Anterior cingulate cortex (tissue), 58 donors: ENCODE measurements at places on chromosomes 12 and 14.

GRCh38 chr14:59229653-59230406 lies 41.4 kb downstream of the DAAM1 start:
- DNase-seq: no peak

DNA sequence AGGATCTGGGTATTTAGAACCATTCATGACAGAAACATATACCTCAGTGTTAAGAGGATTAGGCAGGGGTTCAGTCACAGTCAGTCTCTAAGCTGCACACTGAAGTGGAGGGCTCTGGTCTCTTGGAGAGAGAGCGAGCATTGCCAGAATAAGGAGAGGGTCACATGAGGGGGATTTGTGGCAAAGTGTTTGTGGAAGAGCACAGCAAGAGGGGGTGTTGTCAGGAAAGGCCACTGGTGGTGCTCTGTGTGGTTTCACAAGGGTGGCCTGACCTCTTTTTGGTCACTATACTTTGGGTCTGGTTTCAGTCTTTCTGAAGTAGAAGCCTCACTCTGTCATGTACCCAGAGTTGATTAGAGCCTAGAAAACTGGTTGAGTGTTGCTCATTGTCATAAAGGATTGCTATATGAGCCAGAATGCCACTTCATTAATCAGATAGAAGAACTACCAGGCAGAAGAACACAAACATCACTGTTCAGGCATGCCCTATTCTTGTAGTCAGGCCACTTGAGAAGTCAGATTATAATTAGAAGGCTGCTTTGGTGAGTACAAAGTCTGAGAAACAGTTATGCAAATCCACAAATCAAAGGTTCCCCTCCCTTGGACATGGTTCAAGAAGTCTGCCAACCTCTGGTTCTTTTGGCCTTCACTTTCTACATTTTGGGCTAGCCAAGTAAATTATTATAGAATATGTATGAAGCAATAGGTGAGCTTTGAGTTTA lies 8.4 kb downstream of the TMEM19 start:
- DNase-seq: no peak

DNA sequence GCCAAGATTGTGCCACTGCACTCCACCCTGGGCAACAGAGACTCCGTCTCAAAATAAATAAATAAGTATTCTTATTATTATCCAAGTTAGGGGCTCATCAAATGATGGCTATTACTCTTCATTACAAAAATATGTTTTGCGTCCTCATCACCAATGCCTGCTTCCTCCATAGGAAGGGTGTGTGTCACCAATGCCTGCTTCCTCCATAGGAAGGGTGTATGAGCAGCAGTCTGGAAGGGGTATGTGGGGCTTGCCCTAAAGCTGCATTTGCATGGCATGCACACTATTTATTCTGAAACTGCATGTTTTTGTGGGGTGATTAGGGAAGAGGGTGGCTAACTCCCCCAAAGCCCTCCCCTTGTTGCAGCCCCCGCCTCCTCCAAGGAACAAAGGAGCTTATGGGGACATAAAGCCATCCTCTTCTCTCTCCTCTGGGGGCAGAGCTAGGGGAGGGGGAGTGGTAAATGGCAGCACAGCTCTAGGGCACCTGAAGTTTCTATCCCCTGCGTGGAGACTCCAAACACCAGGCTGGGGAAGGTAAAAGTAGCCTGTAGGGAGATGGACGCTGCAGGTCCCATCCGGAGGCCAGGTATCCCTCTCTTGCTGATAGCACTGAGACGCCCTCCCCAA lies 1.3 kb downstream of the CAMKK2 start:
- DNase-seq: no peak

DNA sequence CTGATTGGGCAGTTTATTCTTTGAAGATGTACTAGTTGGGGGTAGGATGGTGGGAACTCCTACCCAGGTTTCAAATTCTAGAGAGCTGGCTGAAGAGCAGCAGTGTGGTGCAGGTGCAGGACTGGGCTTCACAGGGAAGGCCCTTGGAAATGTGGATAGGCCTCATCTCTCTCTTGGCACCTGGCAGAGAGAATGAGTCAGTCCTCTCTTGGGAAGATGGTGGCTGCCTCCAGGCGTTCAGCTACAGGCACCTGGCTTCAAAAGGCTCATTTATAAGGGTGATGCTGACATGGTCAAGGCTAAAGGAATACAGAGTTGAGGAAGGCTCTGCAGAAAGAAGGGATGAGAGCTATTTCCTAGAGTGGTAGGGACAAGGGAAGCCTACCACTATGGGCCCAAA lies 179.7 kb upstream of the VASH1 start:
- no peak for DNase-seq

- no peak for DNase-seq
Observed at GRCh38 chr12:66011731-66012130, 118.8 kb downstream of the LLPH start.

GRCh38 chr14:64191756-64192155 lies 102.4 kb downstream of the ESR2 start:
- DNase-seq: no peak

DNA sequence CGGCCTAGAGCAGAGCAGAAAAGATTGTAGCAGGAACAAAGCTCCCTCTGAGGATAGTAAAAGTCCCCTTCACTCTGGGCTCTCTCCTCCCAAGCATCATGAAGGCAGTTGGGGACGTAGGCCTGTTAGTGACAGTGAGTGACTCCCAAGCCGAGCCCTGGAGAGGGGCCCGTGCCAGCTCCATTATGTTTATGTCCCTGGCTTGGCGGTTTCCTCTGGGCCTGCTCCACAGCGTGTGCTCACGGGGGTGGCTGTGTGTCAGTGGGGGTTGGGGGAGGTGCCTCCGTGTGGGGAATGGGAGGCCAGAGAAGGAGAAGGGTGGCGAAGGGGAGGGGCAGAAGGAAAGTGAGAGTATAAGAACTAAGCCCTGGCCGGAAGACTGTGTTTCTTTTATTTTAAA lies 170.0 kb upstream of the VASH1 start:
- DNase-seq: peak; percentile 35

DNA sequence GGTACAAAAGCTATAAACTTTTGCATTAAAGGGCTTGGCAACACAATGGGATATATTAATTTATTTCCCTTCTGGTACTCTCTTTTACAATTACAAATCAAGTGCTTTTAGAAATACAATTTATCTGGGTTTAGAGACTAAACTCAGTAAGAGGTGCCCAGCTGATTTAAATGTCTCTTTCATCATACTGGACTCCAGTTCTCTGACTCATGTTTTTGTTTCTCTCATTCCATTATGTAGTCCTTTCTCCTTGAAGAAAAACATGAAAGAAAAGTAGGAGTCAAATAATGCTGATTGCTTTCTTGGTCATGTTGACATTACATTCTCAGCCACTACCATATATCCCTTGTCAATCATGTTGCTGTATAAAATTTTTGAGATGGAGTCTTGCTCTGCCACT lies 36.3 kb upstream of the CFL2 start:
- no peak for DNase-seq

DNA sequence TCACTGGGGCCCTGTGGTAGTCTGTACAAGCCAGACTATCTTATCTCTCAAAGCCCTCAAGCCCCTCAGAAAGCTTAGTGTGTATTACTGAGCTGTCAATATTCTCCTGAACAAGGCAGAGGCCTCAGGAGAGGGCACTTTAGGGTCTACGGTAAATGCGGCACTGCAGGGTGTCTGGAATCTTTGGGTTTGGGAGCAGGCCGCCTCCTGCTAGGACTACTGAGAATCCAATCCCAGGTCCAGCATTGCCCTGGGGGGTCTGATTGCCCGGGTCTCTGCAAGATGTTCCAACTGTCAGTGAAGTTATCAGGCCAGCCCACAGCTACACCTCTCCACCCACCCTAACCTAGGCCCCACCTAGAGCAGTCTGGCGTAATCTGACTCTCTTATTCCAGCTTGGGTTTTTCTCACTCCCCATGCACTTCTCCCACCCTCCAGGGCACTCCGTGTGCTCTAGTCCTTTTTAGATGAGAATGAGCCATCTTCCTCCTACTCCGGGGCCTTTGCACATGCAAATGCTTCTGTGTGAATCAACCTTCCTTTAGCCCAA lies 4.3 kb upstream of the ZFP36L1 start:
- DNase-seq: no peak

- no peak for DNase-seq
Observed at GRCh38 chr12:108696111-108696995, 35.0 kb downstream of the CORO1C start.

DNA sequence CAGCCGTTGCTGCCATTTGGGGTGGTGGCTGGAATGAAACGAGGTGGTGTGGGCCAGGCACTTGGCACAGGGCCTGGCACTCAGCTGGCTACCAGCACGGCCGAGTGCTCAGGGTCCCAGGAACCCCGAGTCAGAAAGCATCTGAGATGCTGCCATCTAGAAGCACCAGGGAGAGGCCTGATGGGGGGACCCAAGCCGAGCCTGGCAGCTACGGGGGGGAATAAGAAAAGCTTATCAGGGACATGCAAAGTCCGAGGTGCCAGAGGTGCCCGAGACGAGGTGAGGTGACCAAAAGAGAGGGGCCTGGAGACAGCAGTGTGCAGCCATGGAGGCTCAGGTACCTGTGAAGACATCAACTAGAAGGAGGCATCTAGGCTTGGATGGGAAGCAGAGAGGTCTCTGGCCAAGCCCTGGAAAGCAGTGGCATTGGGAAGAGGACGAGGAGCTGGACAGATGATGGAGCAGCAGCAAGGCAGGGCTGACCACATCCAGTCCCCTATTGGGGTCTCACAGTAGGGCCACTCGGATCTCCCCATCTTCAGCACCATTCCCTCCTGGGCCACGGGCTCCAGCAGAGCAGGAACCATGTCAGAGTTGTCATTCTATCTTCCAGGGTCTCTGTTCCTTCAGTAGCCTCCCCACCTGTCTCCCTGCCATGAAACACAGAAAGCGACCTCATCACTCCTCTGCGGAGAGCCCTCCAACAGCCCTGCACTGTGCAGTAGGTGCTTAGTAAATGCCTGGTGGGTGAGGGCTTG lies 59.3 kb upstream of the DIO3 start:
- DNase-seq: no peak

- DNase-seq: no peak
Observed at GRCh38 chr14:92617581-92617980, 104.0 kb downstream of the RIN3 start.

DNA sequence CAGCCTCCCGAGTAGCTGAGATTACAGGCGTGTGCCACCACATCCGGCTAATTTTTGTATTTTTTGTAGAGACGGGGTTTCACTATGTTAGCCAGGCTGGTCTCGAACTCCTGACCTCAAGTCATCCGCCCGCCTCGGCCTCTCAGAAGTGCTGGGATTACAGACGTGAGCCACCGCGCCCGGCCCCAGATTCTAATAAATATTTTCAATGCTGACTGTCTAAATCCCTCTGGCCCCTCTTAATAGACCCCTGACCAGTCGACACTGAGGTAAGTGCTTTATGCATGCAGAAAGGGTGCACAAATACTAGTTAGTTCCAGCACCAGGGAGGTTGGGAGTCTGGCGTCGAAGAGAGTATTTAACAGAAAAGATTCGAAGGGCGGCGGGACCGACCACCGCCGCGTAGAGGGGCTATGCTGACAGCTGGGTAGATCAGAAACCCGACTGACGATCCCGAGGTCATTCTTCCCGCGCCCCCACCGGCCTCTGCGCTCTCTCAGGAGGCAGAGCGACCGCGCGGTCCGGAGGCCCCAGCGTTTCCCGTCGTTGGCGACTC lies 1.1 kb upstream of the SPATS2 start:
- no peak for DNase-seq

DNA sequence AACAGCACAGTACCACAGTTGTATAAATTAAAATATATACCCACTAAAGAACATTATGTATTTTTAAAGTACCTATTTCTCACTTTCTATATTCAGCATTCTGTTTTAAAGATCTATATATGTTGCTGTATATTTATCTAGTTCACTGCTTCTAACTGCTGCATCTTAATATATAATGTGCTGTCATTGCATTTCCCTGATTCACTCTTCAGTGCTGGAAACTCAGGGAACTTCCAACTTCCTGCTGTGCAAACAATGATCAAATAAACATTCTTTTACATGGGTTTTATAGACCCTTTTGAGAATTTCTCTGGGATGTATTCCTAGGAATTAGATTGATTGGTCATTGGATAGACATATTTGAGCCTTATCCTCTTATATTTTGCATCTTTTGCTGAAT lies 379.1 kb downstream of the APAF1 start:
- no peak for DNase-seq

DNA sequence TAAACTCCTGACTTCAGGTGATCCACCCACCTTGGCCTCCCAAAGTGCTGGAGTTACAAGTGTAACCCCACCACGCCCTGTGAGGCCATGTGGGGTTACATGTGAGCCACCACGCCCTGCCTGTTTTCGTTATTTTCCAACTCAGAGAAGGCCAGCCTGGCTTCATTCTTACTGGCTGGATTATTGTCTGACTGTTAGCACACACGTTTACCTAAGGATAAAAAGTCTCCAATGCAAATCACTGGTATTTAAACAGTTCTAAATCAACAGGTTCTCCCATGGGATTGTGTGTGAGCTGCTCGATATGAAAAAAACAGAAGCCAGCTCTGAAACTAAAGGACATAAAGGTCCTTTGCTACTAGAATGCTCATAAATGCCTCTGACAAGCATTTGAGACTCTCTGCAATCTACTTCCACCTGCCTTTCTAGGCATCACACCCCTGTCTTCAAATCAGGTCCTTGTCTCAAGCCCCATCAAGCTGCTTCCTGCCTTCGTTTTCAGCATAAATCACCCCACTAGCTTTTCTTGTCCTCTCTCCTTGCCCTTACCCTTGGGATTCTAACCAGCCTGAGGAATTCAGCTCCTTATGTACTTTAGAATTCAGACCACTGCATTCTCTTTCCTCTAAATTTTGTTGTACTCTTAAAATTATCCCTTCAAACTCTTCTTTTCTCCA lies 265.0 kb downstream of the DUSP6 start:
- DNase-seq: no peak

- no peak for DNase-seq
Observed at GRCh38 chr14:27917896-27918295, 848.7 kb upstream of the FOXG1 start.

DNA sequence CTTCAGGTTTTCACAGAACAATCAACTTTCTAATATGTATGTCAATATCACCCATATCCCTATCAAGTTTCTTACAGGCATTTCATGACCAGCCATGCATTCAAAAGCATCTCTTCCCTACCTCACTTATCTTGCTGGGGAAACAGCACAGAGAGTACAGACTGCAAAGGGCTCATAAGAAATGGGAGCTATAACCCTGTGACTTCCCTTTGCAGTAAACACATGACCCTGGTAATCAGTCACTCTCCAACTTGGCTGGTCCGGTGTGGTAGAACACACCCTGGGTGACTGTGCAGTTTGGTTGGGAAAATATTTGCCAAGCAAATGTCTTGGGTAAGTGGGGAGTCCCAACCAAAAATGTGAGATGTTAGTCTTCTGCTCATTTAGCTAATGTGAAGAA lies 49.4 kb upstream of the TMCC3 start:
- no peak for DNase-seq
